IMR-90 (cell line): ENCODE measurements at places on chromosomes 2 and 18.

GRCh38 chr2:64466478-64467085 lies 12.6 kb downstream of the LGALSL start:
- H3K27ac ChIP-seq: no peak overlapping the region
- peaks cover 31% of the 10 kb centered on the region for H3K27me3 ChIP-seq
- no peak overlapping the region for H3K4me3 ChIP-seq
- no peaks in the 10 kb centered on the region for H3K36me3 ChIP-seq
- no peaks in the 10 kb centered on the region; the same call in 1 of the 2 replicates for H3K4me1 ChIP-seq

GRCh38 chr2:144455987-144456386 lies 63.9 kb downstream of the ZEB2 start:
- H3K27ac ChIP-seq: no peak overlapping the region
- H3K4me3 ChIP-seq: no peak overlapping the region
- peaks cover 23% of the 10 kb centered on the region for H3K4me1 ChIP-seq
- H3K27me3 ChIP-seq: no peaks in the 10 kb centered on the region

DNA sequence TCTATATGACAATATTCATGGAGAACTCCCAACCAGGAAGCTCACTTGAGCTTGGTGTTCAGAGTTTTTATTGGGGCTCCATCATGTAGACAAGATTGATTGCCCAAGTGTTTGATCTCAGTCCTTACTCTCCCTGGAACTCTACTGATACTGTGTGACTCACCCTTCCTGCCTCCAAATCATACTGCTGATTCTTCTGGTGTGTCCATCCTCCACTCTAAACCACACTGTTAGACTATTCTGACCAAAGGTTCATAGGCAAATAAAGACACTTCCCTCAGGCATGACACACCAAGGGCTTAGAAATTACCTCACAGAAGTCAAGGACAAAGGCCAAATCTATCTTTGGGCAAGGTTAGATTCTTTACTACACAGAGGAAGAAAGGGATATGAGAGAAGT lies 107.9 kb upstream of the CDH20 start:
- no peak overlapping the region for H3K27ac ChIP-seq
- no peaks in the 10 kb centered on the region for H3K36me3 ChIP-seq
- no peaks in the 10 kb centered on the region for H3K4me1 ChIP-seq

GRCh38 chr2:162972383-162972782 lies 133.8 kb upstream of the KCNH7 start:
- H3K4me1 ChIP-seq: no peaks in the 10 kb centered on the region
- no peak overlapping the region for H3K4me3 ChIP-seq
- no peaks in the 10 kb centered on the region for H3K27me3 ChIP-seq
- H3K27ac ChIP-seq: no peak overlapping the region

DNA sequence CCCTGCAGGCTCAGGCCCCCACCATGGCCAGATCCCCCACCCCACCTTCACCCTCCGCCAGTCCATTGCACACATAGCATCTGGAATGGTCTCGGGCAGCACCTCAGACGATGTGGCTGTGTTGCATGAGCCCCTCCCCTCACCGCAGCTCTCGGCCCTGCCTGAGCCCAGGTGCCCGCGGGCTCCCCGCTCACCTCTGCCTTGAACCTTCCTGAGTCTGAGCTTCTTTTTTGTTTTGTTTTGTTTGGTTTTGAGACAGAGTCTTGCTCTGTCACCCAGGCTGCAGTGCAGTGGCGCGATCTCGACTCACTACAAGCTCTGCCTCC lies 20.1 kb downstream of the RRM2 start:
- H3K36me3 ChIP-seq: no peaks in the 10 kb centered on the region
- no peaks in the 10 kb centered on the region; the same call in 1 of the 2 replicates for H3K4me1 ChIP-seq
- no peak overlapping the region for H3K4me3 ChIP-seq
- no peak for DNase-seq

DNA sequence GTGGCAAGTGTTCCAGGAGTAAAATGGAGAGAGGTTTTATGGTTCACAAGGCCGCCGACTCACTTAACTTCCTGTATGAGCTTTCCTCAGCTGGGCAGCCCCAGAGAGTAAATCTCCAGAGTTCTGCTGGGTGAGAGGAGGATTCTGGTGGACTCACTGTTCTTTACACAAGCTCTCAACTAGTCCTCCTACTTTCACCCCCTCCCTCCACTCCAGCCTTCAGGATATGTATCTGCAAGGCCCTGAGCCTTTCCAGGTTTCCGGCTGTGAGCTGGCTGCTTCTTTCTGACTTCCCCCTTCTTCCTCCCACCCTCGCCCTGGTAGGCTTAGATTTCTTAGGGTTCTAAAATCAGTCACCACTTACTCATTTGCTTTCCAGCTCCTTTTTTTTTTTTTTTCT lies 34.0 kb downstream of the EML6 start:
- peaks cover 3% of the 10 kb centered on the region; the same call in 1 of the 2 replicates for H3K27me3 ChIP-seq
- no peaks in the 10 kb centered on the region for H3K36me3 ChIP-seq
- no peaks in the 10 kb centered on the region for H3K4me1 ChIP-seq
- H3K4me3 ChIP-seq: no peak overlapping the region
- no peak overlapping the region for H3K27ac ChIP-seq
- peak; percentile 24 for DNase-seq

DNA sequence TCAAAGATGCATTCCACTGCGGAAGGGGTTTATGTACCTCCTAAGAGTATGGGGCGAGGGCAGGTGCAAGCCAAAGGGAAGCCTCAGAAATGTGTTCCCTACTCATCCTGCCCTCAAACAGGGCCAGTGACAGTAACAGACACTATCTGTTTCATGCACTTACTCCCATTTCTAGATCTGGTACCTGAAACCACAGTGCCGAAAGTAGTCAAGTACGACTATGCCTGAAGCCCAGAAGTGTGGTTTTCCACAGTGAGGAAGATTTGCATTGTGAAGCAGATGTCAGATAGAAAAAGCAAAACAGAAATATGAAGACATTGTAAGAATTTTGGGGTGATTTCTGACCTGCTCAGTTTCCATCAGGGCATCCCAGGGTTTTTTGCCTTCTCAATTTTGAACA lies 748.7 kb downstream of the RNF144A start:
- H3K4me3 ChIP-seq: no peak overlapping the region
- H3K27me3 ChIP-seq: no peaks in the 10 kb centered on the region
- H3K36me3 ChIP-seq: no peaks in the 10 kb centered on the region
- H3K27ac ChIP-seq: no peak overlapping the region
- DNase-seq: no peak
- H3K4me1 ChIP-seq: no peaks in the 10 kb centered on the region

- H3K4me3 ChIP-seq: no peak overlapping the region
- H3K4me1 ChIP-seq: no peaks in the 10 kb centered on the region
- DNase-seq: no peak
- no peak overlapping the region for H3K27ac ChIP-seq
- H3K36me3 ChIP-seq: no peaks in the 10 kb centered on the region
These were observed 193.3 kb downstream of the ANKRD30B start for GRCh38 chr18:14941256-14941655.

DNA sequence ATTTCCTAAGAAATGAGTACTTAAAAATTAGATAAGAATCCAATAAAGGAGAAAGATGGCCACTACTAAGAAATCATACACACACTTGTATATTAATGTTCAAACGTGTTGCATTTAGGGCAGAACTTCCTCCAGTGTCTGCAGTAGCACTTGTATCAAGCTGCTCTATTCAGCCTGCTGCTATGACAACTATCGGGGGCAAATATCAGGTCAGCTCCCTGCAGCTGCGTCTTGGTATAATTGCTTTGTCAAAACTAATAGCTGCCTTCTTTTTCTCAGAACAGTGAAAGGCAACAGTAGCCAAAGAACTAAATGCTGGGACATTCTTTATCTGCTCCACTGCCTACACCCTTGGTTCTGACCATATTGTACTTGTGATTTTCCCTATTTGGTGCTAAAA lies 300.7 kb downstream of the NOL4 start:
- DNase-seq: no peak
- H3K36me3 ChIP-seq: no peaks in the 10 kb centered on the region
- H3K27ac ChIP-seq: no peak overlapping the region
- no peak overlapping the region for H3K4me3 ChIP-seq

- no peak overlapping the region for H3K4me3 ChIP-seq
- no peaks in the 10 kb centered on the region for H3K36me3 ChIP-seq
- H3K27ac ChIP-seq: no peak overlapping the region
- H3K4me1 ChIP-seq: no peaks in the 10 kb centered on the region
These were observed 26.2 kb upstream of the LRRTM1 start for GRCh38 chr2:80330527-80331450.

- no peak for DNase-seq
- no peaks in the 10 kb centered on the region for H3K4me1 ChIP-seq
- H3K36me3 ChIP-seq: no peaks in the 10 kb centered on the region
- H3K27ac ChIP-seq: no peak overlapping the region
- H3K27me3 ChIP-seq: no peaks in the 10 kb centered on the region
These were observed 336.5 kb upstream of the TFPI start for GRCh38 chr2:187890690-187891089.

DNA sequence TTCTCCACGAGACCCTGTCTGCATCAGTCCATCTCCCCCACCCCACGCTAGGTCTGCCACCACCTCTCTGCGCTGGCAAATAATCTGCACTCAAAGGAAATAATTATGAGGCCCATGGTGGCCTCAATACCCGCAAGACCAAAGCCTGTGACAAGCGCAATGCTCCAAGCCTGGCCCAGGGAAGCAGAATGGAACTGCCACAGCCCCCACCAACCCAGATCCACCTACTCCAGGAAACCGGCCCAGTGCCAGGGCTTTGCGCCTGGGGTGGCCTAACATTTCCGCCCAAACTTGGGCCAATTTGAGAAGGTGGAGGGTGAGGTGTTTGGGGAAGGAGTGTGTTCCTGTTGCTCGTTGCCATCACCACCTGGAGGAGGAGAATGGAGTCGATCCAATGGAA lies 26.0 kb upstream of the ATOH8 start:
- no peaks in the 10 kb centered on the region for H3K36me3 ChIP-seq
- no peak overlapping the region for H3K27ac ChIP-seq
- H3K4me3 ChIP-seq: no peak overlapping the region
- DNase-seq: no peak
- no peaks in the 10 kb centered on the region for H3K27me3 ChIP-seq
- H3K4me1 ChIP-seq: peaks cover 5% of the 10 kb centered on the region

- H3K36me3 ChIP-seq: no peaks in the 10 kb centered on the region
- H3K4me1 ChIP-seq: peaks cover 25% of the 10 kb centered on the region
- H3K4me3 ChIP-seq: peak overlapping the region; percentile 63
These were observed 302.0 kb downstream of the NCKAP5 start for GRCh38 chr2:133266041-133266925.

GRCh38 chr2:221434142-221434541 lies 138.0 kb downstream of the EPHA4 start:
- H3K36me3 ChIP-seq: peaks cover 26% of the 10 kb centered on the region
- H3K27ac ChIP-seq: no peak overlapping the region
- no peaks in the 10 kb centered on the region for H3K27me3 ChIP-seq
- H3K4me3 ChIP-seq: no peak overlapping the region

DNA sequence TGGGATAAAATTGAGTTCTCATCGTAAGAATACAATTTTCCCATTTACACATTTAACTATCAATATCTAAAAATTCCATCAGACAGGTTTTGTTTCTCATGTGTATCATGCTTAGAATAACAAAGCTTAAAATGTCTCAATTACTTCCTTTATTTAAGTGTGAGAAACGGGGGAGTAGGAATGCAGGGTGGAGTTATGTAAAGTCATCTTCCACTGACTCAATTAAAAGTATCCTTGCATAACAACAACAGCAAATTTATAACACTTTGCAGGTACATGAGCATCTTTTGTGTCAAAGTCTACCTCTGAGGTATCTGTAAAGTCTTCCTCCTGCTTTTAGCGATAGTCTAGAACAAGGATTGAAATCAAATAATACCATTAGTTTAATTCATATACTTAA lies 327.1 kb downstream of the EPHA4 start:
- no peaks in the 10 kb centered on the region for H3K4me1 ChIP-seq
- H3K4me3 ChIP-seq: no peak overlapping the region
- no peaks in the 10 kb centered on the region for H3K36me3 ChIP-seq
- no peak overlapping the region for H3K27ac ChIP-seq
- DNase-seq: no peak

- H3K4me3 ChIP-seq: no peak overlapping the region
- H3K36me3 ChIP-seq: no peaks in the 10 kb centered on the region
- DNase-seq: no peak
- H3K4me1 ChIP-seq: no peaks in the 10 kb centered on the region
- no peaks in the 10 kb centered on the region for H3K27me3 ChIP-seq
These were observed 95.9 kb downstream of the CCDC141 start for GRCh38 chr2:178954049-178954448.

- H3K27ac ChIP-seq: no peak overlapping the region
- no peaks in the 10 kb centered on the region for H3K36me3 ChIP-seq
- no peaks in the 10 kb centered on the region for H3K27me3 ChIP-seq
- DNase-seq: no peak
- H3K4me3 ChIP-seq: no peak overlapping the region
These were observed 125.4 kb downstream of the CSRNP3 start for GRCh38 chr2:165594935-165595255.

DNA sequence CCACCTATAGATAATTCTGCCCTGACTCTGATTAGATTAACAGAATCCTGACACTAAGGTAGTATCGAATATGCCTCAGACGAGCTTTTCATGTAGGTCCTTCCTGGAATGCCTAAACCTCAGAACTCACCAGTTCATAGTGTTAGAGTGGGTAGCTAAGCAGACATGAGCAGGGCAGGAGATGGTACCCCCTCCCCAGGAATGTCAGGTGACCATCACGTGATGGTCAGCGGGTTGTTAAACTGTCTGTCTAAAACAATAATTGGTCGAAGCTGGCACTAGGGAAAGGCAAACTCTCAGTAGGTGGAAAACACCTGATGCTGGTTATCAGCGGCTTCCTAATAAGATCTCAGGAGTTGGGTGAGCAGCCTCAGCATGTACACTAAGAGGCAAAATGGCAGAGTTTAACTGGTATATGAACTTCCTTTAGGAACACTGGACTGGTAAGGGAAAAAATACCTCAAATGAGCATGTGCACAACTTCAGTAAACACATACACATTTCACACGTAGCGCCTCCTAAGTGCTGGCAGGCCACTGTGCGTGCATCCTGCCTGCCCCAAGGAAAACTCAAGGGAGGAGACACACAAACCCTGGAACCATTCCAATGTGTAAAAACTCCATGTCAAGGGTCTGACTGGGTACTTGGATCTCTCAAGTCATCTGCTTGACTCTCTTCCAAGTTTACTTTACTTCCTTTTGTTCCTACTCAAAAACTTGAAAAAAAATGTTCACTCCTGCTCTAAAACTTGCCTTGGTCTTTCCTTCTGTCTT lies 339.5 kb downstream of the GULP1 start:
- DNase-seq: no peak
- H3K27me3 ChIP-seq: no peaks in the 10 kb centered on the region
- no peaks in the 10 kb centered on the region for H3K36me3 ChIP-seq
- no peak overlapping the region for H3K27ac ChIP-seq
- H3K4me3 ChIP-seq: no peak overlapping the region
- H3K4me1 ChIP-seq: peaks cover 9% of the 10 kb centered on the region

DNA sequence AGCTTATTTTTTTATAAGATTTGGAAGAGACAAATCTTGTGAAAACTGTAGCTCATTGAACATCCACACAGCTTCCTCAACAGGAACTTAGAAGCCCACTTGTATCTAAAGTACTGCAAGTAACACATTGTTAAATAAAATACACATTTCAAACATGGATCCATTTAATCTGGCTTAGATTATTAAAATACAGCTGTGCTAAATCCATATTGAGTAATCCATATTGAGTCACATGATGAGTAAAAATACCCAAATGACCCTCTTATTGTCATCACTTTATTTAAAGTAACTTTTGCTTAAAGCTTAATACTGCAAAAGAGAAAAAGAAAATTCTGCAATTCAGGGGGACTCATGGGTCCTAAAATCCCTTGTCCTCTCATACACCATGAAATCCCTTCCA lies 133.3 kb downstream of the OSR1 start:
- H3K4me3 ChIP-seq: no peak overlapping the region
- H3K27me3 ChIP-seq: no peaks in the 10 kb centered on the region; the same call in 1 of the 2 replicates
- DNase-seq: no peak
- H3K27ac ChIP-seq: no peak overlapping the region
- H3K36me3 ChIP-seq: no peaks in the 10 kb centered on the region

GRCh38 chr18:46035696-46036680 lies 36.1 kb downstream of the PSTPIP2 start:
- H3K27me3 ChIP-seq: no peaks in the 10 kb centered on the region
- H3K27ac ChIP-seq: no peak overlapping the region
- no peak overlapping the region for H3K4me3 ChIP-seq
- peak; percentile 72 for DNase-seq
- peaks cover 13% of the 10 kb centered on the region for H3K36me3 ChIP-seq
